ENCODE measurements at places on chromosomes 7 and 10.

GRCh38 chr7:82330706-82331215 lies 112.8 kb downstream of the CACNA2D1 start:
- DNase-seq, result no peak

DNA sequence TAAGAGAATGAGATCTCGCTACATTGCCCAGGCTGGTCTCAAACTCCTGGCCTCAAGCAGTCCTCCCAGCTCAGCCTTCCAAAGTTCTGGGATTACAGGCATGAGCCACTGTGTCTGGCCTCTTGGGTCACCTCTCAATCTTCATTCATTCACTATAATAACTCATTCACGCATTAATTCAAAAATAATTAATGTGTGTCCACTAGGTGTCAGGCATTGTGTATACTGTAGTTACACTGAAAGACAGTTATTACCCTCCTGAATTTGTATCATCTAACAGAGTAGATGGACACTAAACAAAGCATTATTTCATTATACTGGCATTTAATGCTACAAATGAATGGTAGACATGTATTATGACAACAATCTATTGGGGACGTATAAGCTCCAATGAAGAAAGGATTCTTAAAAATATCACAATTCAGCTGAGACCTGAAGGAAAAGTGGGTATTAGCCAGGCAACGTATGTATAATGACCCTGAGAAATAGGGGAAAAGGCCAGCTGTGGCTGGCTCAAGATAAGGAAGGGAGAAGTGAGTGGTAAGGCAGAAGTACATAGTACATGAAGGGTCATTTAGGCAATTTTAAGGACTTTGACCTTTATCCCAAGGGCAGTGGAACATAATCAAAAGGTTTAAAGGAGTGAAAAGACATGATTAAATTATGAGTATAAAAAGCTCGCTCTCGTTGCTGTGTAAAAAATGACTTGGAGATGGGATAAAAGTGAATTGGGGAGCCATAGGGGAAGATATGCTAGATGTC lies 150.7 kb downstream of the BTAF1 start:
- DNase-seq, result peak; percentile 14

- no peak for DNase-seq
Observed at GRCh38 chr10:7406712-7407333, 4.0 kb downstream of the SFMBT2 start.

DNA sequence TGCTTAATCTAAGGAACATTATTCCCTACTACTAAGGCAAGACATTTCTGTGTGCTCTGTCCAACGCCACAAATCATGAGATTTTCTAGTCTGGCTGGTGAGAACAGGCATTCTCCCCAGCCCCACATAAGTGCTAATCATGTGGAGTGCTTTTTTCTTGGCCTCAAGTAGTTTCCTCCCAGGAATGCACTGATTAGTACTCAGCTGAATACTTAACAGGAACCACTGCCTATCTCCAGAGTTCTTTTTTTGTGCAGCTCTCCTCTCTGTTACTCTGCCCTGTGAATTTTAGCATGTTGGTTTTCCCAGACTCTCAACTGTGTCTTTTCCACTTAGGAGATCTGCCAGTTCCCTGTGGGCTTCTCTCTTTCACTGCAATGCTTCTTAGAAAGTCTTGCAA lies 1098.5 kb upstream of the LRRTM3 start:
- DNase-seq, result no peak

GRCh38 chr7:1691601-1692514 lies 21.8 kb downstream of the ELFN1 start:
- no peak for DNase-seq

- DNase-seq, result no peak
Observed at GRCh38 chr10:93293999-93294398, 188.1 kb downstream of the MYOF start.

GRCh38 chr10:34967335-34967880 lies 122.7 kb downstream of the CUL2 start:
- DNase-seq, result peak; percentile 23

DNA sequence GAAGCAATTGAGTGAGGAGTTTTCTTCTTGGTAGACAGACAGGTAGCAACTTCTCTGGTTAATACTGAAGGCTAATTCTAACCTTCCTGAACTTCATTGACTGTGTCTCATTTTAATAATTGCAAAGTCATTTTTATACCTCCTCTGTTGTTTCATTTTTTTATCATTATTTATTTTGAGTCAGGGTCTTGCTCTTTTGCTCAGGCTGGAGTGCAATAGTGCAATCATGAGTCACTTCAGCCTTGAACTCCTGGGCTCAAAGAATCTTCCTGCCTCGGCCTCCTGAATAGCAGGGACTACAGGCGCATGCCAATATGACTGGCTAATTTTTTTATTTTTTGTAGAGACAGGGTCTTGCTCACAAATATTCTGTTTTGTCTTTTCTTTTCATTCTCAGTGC lies 45.4 kb downstream of the APBB1IP start:
- DNase-seq, result no peak

DNA sequence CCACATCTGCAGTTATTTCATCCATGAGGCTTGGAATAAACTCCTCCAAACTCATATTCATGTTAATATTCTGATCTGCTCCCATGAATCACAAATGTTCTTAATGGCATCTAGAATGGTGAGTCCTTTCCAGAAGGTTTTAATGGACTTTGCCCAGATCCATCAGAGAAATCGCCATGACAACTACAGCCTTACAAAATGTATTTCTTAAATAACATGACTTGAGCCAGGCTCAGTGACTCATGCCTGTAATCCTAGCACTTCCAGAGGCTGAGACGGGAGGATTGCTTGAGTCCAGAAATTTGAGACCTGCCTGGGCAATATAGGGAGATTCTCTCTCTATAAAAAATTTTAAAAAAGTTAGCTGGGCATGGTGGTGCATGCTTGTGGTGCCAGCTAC lies 102.1 kb upstream of the TMEM168 start:
- peak; percentile 76 for DNase-seq

GRCh38 chr7:92058040-92058439 lies 76.2 kb downstream of the CYP51A1 start:
- no peak for DNase-seq

DNA sequence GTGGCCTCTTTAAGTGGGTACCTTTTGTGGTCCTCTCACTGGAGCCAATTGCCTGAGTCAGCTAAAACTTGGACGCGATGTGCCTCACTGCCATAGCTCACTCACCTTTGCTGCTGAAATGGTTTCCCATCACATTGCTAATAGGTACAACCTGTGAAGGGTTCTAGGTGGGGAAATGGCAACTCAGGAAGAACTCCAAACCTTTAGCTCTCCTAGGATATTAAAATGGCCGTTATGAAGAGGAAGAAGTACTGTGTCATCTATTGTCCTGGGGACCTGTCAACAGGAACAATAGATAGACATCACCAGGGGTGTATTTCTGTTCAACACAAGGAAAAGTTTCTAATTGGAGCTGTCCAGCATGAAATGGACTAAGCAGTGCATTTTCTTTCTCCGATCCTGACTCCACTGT lies 1.2 kb upstream of the ZNF655 start:
- peak; percentile 14 for DNase-seq

DNA sequence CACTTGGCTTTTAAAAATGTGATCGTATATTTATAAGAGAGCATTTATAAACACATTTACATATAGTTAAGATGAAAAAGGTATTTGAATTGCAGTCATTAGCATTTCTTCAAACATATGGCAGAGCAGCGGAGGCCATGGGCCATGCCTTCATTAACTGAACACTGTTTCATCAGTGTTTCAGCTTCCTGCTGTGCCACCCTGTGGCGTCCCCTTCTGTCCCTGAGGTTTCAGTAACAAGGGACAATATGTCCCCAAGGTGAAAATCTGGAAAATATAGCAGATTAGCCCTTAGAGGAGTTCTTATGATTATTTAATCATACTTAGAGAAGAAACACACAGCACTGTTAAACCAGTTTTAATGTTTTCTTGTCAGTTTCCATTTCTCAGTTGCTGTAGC lies 577.8 kb downstream of the ETV1 start:
- DNase-seq, result no peak

GRCh38 chr7:107856806-107857540 lies 34.0 kb upstream of the DLD start:
- DNase-seq, result peak; percentile 32

DNA sequence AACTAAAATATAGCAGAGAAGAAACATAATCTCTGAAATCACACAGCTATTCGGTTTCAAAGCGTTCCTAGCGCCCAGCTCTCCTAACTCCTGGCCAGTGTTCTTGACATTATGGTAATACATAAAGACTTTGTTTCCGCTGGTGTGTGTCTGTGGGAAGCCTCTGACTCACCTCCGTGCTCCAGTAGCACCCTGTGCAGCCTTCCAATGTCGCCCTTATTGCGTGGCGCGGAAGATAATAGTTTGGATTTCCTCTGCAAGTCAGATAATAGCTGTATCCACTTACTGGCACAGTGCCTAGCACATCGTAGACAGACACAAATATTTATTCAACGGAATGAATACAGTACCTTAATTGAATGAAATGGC lies 570 bp downstream of the BMS1 start:
- peak; percentile 87 for DNase-seq

DNA sequence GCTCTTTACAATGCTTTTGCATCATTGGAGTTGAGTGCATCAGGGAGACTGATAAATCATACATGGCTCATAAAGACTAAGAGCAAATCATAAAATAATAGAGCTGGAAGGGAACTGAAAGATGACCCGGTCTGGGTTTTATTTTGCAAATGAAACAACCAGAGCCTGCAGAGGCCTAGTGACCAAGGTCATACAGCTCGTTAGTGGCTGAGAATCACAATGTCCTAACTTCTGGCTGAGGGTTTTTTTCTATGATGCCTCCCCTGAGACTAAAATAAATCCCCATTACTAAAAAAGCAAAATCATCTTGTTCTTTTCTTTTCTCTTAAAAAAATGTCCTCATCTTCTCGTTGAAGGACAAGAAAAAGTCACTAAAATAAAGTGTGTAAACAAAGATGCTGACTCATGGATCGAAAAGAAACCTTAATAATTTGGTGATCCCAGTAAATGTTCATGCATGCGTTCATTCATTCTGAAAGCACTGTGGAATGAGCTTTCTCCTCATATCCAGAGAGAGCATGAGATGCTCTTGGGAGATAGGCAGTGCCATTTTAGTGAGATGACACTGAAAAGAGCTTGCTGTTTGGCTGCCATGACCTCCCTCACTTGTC lies 107.8 kb upstream of the PHYHIPL start:
- no peak for DNase-seq

- no peak for DNase-seq
Observed at GRCh38 chr7:69822386-69822785, 224.1 kb downstream of the AUTS2 start.

GRCh38 chr10:37488792-37489657 lies 363.6 kb downstream of the ANKRD30A start:
- DNase-seq, result peak; percentile 11

DNA sequence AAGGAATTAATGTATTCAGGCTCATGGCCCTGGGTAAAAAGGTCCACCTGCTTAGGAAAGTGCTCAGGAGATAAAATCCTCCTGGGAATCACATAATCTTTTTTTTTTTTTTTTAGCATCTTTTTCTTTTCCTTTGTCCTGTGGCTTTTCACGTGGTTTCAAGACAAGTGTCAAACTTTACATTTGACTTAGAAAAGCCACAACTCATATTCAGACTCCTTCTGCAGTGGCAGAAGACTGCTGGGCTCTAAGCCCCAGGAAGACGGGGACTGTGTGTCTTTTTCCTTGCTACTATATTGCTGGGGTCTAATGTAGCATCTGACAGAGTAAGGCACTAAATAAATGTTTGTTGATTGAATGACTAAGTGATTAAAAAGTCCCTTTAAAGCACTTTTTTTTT lies 127.5 kb upstream of the ANKRD1 start:
- DNase-seq, result no peak

DNA sequence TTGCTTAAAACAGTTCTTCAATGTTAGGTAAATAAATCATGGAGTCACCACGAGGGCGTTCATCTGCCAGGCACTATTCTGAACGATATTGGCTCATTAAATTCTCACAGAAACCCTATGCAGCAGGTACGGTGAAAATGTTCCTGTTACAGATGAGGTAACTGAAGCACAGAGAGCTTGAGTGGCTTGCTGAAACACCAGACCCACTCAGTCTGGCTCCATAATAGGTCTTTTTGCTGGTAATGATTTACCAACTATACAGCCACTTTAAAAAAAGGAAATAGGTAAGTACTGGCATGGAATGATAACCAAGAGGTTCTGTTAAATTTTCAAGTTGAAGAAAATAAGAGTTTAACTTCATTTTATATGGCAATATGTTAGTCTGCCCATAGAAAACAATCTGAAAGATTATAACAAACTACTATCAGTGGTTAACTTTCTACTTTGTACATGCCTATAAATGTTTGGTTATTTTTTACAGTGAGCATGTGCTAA lies 1.3 kb upstream of the TM9SF3 start:
- DNase-seq, result no peak

DNA sequence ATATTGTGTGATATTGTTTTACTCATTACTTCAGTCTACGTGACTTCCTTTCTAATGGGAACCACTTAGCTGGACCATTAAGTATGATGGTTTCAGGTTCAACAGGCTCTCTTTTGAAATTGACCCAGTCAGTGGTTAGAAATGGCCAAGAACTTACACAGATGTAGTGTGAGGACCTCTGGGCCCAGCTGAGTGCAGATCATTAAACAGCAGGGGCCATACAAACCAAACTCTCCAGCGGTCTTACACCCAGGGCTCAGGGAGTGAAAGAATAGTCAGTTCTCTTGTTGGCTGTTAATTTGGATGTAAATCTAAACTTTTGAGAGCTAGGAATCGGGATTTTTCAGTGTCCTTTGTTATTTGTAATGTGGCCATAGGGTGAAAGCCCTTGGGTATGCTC lies 107.3 kb downstream of the CELF2 start:
- no peak for DNase-seq

- peak; percentile 24 for DNase-seq
Observed at GRCh38 chr7:122219253-122219865, 75.3 kb upstream of the AASS start.

Data from iris pigment epithelial cell (primary cell).